CD4-positive, alpha-beta T cell treated with Interleukin-17A for 1 hour (primary cell): ENCODE measurements at places on chromosomes 6 and 20.

- no peak for DNase-seq
Observed at GRCh38 chr6:99602520-99603420, 3.9 kb upstream of the PRDM13 start.

DNA sequence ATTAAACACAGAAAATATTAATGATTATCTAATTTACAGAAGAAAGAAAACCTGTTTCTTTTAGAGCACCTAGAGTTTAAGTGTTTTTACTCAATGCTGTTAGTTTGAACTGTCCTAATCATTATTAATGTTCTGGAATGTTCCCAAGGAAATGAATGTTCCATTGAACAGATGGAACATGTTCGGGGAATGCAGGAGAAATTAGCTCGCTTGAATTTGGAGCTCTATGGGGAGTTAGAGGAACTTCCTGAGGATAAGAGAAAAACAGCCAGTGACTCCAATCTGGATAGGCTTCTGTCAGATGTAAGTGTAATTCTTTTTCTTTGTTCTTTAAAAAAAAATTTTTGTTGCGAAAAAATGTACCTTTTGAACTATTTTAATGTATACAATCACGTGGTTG, 10.8 kb upstream of the ECT2L start:
- DNase-seq, result no peak

DNA sequence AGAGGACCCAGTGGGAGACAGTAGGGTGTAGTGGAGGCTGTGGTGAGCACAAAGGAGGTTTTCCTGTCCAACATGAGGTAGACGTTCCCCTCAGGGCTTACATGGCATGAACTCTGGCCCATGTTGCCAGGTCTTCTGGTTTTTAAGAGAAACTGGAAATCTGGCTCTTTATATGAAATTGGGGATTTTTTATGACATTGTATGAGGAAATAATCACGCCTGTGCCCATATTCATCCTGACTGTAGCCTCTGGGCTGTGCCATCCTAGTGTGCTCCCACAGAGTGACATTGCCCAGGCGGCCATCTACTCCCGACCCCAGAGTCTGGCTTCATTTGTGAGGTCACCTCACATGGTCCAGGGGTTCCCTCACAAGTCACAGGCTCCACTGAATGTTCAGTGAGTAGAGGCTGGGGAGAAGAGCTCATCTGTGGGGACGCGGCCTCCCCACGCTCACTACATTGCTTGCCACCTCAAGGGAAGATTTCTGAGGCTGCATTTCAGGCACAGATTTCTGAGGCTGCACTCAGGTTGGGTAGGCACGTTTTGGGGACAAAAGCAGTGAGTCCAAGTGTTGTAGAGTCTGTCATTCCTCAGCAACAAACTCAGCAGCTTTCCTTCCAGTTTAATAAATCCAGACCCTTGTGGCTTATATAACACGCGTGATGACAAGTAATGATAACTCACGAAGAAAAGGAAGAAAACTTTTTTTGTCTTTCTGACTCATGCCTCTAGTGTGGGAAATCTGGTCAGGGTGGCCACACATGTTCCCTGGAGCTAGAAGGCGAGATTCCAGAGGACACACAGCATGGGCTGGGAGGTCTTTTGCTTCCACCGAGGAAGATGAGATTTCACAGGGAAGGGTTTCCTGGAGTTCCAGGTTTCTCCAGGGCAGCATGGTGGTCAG, 41.7 kb downstream of the SLC24A3 start:
- DNase-seq, result no peak

DNA sequence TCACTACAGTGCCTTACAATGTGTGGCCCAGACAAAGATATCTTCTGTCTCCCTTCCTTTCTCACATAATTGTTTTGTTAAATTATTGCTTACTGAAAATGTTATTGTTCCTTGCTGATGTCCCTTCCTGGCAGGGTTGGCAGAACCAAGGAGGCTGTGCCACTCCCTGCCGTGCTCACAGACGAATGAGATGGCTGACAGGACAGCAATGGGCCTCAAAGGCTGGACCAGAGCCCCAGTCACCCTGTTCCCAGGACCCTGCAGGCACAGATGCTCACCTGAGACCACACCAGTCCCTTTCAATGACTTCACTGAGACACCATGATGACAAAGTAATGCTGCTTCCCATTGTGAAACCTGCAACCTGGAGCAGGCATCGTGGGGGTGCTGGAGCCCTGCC, 375.1 kb downstream of the HACE1 start:
- no peak for DNase-seq

- no peak for DNase-seq
Observed at GRCh38 chr6:141401168-141401567, 731.6 kb upstream of the GJE1 start.

GRCh38 chr6:82227770-82228169, 19.8 kb downstream of the IBTK start:
- DNase-seq, result peak; percentile 7

- no peak for DNase-seq
Observed at GRCh38 chr6:22298475-22298890, 1.6 kb upstream of the PRL start.

DNA sequence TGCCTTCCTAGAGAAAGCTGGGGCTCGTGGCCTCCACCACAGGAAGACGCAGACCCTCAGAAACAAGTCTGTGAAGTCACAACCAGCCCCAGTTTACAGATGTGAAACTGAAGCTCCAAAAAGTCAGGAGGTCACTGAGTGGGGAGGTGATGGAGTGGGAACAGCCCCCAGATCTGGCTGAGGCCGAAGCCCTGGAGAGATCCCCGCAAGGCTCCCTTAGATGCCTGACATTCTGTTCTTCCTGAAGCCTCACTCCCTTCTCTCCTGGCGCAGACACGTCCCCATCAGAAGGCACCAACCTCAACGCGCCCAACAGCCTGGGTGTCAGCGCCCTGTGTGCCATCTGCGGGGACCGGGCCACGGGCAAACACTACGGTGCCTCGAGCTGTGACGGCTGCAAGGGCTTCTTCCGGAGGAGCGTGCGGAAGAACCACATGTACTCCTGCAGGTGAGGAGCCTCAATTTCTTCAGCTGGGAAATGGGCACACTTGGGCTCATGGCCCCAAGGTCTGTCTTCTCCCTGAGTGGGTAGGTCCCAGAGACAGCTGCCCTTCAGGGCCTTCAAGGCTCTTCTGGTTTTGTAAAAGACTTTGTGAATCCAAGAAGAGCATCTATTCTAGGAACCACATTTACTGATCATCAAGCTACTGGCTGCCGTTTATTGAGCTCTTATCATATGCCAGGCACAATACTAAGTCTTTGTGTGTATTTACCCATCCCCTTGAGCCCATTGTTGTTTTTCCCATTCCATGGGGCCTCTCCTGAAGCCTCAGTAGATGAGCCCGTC, 50.5 kb downstream of the HNF4A start:
- DNase-seq, result no peak

DNA sequence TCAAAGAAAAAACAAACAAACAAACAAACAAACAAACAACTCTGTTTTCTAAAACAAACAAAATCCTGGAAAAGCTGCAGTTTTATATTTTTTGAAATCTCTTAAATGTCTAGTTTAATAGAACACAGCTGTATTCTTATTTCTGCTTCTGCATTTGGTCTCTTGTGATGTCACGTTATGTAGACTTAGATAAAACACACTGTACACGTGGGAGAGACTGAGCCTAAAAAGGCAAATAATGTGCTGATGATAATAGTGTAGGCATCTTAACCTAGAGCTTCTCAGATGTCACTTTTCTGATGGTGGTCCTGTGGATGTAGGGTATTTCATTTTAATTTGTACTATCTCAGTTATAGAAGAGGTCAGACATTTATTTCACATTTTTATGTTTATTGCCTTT, 261.7 kb downstream of the UTRN start:
- DNase-seq, result no peak

DNA sequence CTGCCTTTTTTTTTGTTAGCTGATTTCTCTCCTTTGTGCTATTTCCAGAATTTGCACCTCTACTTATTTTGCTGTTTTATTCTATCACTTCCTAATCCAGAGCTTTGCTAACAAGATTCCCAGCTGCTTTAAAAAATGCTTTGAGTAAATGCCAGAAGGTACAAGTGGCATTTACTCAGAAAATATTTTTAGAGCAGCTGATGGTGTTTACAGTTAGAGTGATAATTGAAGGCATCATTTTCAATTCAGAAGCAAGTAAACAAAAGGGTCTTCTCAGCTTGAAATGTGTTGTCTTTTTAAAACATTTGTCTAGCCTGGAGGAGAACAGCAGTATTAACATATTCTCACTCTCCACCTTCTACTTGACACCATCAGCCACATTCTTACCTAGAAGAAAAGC, 99.9 kb downstream of the OTOR start:
- DNase-seq, result no peak

DNA sequence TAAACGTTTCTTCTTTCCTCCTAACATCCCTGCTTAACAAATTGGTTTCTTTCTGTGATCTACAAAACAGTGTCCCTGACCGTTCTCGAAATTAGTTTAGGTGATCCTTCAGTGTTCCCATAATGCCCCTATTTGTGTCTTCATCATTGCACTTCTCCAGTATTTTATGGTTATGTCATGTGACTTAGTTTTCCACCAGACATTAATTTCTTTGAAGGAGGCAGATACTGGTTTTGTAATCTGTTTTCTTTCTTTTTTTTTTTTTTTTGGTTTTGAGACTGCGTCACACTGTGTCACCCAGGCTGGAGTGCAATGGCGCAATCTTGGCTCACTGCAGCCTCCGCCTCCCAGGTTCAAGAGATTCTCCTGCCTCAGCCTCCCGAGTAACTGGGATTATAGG, 49.2 kb downstream of the FAM217A start:
- DNase-seq, result no peak

GRCh38 chr6:161409353-161409752, 135.5 kb upstream of the AGPAT4 start:
- no peak for DNase-seq

GRCh38 chr6:56756219-56756789, 113.6 kb upstream of the DST start:
- no peak for DNase-seq

DNA sequence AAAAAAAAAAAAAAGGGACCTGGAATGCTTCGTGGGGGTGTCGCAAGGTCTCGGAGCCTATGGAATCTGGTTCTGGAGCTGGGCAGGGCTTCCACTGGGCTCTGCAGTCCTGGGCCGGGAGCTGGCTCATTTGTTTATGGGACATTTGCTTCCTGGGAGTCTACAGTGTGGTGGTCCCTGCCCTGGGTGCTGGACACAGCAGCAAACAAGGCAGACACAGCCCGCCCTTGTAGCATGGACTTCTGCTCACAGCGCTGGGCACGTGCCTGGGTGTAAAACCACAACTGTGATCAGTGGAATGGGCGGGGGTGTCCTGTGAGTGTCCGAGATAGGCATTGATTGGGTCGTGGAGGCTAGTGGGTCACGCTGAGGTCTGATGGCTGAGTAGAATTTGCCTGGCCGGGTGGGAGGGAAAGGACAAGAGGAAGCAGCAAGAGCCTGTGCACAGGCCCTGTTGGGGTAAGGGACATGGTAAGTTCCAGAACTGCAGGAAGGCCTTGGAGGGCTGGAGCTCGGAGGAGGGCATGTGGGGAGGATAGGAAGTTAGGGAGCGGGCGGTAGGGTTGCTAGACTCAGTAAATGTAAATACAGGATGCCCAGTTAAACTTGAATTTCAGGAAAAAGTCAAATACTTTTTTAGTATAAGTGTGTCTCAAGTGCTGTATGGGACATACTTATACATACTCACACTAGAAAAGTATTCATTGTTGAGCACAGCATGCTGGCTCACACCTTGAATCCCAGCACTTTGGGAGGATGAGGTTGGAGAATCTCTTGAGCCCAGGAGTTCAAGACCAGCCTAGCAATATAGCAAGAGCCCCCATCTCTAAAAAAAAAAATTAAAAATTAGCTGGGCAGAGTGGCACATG, 61.3 kb upstream of the PMEPA1 start:
- no peak for DNase-seq

DNA sequence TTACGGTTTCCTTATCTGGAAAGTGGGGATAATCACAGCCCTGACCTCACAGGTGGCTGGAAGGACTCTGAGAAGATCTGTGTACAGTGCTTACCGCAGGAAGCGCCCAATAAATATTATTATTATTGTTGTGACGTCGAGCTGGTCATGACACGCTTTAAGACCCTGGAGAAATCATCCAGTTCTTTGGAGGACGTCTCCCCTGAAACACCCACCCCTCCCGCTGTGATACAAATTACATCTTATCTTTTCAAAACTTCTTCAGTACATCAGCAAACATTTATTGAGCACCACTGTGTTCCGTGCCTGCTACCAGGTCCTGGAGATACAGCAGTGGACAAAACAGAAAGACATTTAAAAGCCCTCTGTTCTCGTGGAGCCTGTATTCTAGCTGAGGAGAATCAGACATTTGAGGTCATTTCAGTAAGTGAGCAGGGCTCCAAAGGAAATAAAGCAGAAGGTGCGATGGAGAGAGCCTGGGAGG, 118.7 kb downstream of the CEBPB start:
- DNase-seq, result no peak

DNA sequence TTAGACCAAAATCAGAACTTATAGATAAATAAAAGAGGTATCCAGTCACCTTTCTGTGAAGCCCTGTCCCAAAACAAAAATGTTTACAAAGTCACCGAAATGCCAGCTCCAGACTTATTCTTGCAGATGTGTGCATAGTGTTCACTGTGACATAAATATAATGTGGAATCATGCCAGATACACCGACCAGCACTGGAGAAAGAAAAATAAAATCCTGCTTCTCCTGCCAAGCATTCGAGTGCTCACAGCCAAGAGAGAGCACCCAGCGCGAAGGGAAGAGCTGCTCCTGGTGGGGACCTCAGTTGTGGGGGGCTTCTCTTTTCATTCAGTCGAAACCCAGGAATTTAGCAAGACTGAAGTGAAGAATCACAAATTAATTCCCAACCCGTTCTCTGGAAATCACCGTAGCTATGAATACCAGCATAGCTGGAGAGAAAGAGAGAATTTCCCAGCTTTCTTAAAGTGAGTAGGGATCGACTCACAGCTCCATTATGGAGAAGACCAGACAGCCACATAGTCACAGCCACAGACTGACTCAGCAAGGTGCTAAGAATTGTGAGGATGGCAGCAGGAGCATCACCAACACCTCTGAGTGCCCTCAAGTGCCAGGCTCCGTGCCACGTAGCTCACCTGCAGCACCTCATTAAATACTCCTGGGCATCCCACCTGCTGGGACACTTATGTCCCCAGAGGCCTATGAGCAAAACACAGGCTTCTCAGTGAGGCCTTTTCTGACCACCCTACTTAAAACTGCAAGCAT, 33.2 kb downstream of the BFSP1 start:
- no peak for DNase-seq

GRCh38 chr20:33732166-33732970, 572 bp downstream of the ZNF341 start:
- DNase-seq, result no peak

DNA sequence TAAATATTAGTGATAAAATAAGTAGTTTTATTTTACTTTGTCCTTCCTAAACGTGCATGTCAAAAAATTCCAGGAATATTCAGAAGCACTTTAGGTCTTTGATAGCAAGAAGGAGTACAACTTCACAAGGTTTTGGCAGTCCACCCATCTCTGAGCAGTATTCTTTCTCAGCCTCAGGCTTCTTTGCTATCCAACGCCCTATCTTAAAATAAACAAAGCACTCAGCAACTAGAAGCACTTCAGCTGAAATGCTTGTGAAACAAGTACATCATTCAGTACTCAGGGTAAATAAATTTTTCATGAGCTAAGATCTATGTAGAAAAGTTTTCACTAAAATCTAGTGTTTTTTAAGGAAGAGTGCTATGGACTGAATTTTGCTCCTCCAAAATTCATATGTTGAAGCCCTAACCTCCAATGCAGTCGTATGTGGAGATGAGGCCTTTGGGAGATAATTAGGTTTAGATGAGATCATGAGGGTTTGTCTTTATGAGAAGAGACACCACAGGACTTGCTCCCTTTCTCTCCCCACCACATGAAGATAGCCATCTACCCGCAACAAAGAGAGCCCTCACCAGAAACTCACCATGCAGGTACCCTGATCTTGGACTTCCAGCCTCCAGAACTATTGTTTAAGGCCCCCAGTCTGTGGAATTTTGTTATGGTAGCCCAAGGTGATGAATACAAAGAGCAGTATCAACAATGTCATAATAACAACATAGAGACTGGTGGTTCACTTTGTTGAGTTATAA, 539.1 kb downstream of the TFAP2A start:
- no peak for DNase-seq
